CD8-positive, alpha-beta T cell (primary cell): ENCODE measurements at places on chromosomes 1 and 21.

DNA sequence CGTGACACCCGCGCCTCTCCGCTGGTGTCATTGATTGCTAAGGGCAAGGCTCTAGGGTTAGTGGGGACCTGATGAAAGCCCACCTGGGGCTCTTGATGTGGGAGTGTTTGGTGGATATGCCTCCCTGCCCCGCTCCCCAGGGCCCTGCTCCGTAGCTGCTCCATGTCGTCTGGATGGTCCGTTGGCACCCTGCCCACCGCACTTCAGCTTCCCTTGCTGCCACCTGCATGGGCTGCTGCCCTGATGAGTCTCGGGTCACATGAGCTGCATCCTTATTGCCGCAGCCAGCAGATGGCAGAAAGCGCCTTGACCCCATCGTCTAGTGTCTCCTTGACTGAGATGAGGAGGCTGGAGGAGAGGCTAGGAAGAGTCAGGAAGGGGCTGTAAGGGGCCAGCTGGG, 439.4 kb downstream of the CAMTA1 start:
- DNase-seq = no peak

DNA sequence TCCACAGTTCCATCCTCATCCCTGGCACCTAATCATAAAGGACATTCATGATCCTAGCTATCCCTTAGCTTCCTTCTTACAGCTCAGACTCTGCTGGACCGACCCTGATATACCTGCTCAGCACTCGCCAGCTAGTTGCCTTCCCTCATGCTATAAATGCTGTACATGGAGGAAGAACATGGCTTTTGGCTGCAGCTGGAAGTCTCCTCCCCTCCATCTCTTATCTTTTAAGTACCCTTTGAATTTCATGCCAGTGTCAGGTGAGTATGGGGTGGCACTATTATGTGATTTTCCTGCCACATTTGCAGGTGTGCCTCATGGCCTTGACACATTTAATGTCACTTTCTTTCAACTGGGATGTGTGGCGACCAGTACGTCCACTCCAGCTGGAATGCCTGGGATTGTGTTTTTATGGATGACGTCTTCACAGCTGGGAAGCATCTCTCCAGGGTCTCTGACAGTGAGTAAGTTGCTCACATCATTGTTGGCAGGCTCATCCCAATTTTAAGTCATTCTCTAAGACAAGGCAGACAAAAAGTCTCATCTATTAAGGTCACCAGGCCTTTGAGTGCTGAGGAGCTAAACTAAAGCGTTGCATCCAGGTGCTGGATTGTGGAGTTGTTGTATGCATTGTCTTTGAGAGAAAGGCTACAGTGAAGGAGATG, 43.4 kb downstream of the RUNX1 start:
- no peak for DNase-seq

DNA sequence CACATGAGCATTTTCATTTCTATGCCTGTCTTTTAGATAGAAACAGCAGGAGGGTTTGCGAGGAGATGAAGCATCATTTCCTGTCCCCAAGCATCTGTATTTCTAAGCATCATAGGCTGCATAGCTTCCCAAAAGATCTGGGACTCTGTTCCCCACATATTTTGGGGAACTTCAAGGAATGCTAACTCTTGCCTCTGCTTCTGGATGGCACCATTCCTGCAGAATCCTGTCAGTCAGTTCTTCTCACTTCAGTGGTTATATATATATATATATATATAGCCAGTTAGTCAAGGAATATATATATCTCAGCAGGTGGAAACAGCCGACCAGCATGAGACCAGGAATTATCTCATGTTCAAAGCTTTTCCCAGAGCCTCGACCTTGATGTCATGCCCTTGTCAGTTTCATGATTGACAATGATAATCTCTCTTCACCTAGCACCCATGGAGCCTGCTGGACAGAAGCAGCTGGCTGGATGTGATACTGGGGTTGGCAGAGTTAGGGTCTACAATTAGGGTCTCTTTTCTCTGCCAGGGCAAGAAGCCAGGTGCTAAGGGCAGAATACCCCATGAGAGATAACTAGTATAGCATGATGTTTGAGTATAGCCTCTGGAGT, 2.4 kb downstream of the PFKFB2 start:
- DNase-seq = no peak

DNA sequence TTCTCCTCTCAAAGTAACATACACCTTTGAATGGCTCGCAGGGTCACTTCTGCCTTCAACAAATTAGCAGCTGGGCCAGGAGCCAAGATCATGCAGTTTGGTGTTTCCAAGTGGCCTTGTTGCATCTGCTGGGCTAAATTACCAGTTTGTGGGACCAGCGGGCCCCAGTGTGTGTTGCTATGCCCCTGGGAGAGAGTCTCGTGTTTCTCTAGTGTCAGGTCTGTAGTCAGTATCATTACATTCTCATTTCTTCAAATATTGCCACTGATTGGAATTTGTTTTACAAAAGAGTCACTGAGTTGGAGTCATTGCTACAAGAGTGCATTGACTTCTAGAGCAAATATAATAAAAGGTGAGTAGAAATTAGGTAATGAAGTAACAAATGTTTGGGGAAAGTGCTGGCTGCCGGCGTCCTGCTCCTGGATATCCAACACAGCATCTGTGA, 35.5 kb downstream of the RHOU start:
- DNase-seq = no peak

DNA sequence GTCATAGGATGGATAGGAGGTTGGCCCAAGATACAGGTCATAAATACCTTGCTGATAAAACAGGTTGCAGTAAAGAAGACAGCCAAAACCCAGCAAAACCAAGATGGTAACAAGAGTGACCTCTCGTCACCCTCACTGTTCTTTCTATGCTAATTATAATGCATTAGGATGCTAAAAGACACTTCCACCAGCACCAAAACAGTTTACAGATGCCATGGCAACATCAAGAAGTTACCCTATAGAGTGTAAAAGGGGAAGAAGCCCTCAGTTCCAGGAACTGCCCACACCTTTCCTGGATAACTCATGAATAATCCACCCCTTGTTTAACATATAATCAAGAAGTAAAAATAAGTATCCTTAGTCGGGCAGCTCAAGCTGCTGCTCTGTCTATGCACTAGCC, 671.9 kb downstream of the PTPRC start:
- no peak for DNase-seq

DNA sequence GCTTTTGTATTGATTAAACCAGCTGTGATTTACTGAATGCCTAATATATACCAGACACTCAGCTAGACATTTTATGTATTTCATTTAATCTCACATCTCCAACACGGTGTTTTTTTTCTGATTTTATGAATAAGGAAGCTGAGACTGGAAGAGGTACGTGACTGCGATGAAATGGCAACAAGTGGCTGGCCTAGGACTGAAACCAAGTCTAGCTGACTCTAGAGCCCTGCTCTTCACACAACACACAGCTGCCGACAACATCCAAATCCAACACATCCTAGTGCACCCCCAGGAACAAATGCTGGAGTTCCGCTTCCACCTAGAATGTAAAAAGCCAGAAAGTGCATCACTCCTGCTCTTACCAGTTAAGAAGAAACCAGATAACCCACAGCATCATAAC, 10.7 kb upstream of the TOMM20 start:
- DNase-seq = no peak

DNA sequence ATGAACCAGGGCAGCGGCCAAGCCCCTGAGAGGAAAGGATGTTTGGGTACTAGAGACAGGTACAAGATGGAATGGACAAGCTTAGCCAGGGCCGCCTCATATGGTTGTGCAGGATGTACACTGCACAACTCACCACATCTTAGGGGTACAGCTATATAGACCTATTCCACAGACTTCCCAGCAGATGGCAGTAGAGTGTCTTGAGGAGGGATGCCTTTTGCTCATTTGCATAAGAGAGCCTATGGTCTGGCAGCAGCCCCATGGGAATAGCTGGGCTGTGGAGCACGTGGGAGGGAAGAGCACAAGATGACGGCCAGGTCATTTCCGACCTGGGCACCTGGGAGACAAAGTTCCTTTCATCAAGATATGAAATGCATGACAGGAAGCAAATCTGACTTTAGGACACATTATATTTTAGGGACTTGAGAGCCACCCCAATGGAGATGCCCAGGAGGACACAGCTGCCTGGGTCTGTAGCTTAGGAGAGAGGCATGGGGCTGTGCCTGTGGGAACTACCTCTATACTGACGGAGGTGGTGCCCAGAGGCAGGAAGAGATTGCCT, 215.5 kb downstream of the KCNJ6 start:
- DNase-seq = no peak

GRCh38 chr1:9438431-9439073, 100.7 kb upstream of the SLC25A33 start:
- DNase-seq = no peak

GRCh38 chr1:151594143-151594625, 17.7 kb upstream of the SNX27 start:
- DNase-seq = peak; percentile 88

GRCh38 chr21:45102391-45102932, 28.1 kb downstream of the ADARB1 start:
- no peak for DNase-seq

- no peak for DNase-seq
These were observed 242.2 kb downstream of the PTPRC start for GRCh38 chr1:198880818-198881597.

DNA sequence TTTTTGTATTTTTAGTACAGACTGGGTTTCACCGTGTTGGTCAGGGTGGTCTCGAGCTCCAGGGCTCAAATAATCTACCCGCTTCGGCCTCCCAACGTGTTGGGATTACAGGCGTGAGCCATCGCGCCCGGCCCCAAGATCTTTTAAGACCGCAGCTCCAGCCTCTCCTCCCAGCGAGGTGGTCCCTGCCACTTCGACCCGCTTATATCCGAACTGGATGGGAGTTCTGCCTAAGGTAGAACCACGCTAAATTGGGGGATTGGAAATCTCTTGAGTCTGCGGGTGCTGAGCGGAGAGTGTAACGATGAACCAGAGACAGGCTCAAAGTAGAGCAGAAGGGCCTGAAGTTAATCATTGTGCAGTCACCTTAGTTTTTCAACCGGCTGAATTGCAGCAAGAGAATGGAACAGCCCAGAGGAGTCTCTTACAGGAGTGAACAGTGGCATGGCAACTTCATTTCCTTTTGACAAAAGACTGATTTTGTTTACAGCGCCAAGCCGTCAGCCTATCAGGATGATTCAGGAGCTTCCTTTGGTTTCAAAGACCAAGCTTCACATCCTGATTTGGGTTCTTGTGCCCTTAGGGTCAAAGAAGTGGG, 726 bp upstream of the CYB5R1 start:
- DNase-seq = peak; percentile 28
